ENCODE measurements at places on chromosomes 3 and 15.

- no peak for DNase-seq
These were observed 6.6 kb downstream of the MAP2K5 start for GRCh38 chr15:67548862-67549651.

GRCh38 chr3:4583416-4583815 is 90.3 kb downstream of the ITPR1 start:
- DNase-seq = no peak

GRCh38 chr3:119778811-119779210 is 3.1 kb upstream of the NR1I2 start:
- DNase-seq = no peak

DNA sequence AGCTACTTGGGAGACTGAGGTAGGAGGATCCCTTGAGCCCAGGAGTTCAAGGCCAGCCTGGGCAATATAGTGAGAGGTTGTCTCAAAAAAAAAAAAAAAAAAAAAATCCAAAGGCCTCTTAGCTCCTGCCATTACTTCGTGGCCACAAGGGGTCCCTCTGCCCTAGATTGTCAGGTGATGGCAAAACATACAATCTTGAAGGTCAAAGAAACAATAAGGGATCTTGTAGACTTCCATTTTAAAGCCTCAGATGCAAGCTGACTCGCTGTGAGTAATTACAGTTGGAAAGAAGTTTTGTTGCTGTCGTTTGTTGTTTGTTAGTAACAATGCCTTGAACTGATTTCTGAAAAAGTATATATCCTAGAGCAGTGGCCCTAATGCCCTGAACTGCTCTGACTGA is 55.9 kb upstream of the PLCL2 start:
- DNase-seq = peak; percentile 52

DNA sequence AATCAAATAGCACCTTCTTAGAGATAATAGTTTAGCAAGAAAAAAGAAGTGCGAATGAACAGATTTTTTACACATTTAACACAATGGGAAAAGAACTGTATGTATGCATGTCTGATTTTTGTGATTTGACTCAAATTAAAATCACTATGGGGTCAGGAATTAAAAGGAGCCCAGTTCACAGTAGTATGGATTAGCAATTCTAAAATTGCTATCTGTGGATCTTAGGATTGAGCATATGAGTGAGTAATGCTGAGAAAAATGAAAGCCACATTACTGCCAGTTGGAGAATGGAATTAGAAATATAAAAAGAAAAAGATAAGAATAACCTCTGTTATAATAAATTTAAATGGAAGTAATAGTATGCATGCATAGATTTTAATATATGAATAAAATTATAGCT is 386.8 kb upstream of the PLSCR5 start:
- DNase-seq = no peak

DNA sequence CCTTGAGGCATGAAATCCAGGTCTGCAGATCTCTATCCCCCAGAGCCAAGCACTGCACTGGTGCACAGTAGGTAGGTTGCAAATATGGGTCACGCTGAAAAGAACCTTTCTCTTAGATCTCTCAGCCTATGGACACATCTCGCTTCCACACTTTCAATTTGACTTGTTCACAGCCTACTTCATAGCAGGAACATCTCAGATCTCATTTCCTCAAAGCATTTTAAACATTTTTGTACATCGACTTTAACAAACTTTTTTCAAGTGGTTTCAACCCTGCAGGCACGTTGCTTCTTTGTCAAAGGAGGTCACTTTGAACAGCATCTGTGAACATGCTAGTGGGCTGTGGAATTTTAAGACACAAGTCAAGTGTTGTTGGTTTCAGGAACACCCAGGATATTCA is 76.0 kb downstream of the SLC12A8 start:
- DNase-seq = no peak

- no peak for DNase-seq
These were observed 23.3 kb upstream of the PSMD6 start for GRCh38 chr3:64046592-64046991.

GRCh38 chr3:137746808-137747207 is 17.3 kb upstream of the SOX14 start:
- DNase-seq = no peak

- DNase-seq = no peak
These were observed 48.7 kb downstream of the SLC49A4 start for GRCh38 chr3:122843604-122844003.

GRCh38 chr3:187621881-187622280 is 48.3 kb downstream of the SST start:
- DNase-seq = no peak

GRCh38 chr3:159165961-159166360 is 364.1 kb downstream of the MFSD1 start:
- DNase-seq = no peak

Data from SW 1271 (cell line).